Stimulated activated CD8-positive, alpha-beta memory T cell treated with anti-CD3 and anti-CD28 coated beads, Interleukin-7, amount 100 ng/mL, for 4 hours (primary cell): ENCODE measurements at places on chromosomes 13 and 19.
A peak's percentile ranks its signal among the peaks of the same experiment; 100 is the strongest.

DNA sequence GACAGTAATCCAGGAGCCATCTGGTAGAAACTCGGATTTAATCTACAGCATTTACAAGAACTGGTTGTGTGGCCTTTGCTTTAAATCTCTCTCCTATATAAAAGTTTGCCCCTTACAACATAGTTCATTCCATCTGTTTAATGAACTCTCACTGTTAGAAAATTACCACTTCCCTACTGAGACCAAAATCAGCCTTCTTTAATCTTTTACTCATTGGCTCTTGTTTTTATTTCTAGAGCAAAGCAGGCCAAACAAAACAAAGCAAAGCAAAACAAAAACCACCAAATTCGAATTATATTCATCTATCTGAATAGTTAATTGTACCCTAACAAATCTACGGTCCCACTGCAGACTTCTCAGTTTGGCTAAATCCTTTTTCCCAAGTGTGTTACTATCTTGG, 127.0 kb downstream of the UGGT2 start:
- DNase-seq: no peak

- DNase-seq: peak; percentile 52
Observed at GRCh38 chr19:12723641-12724426, at the start of gene TNPO2. Gene TNPO2 (minus strand): TSS chr19:12723932. CDS start chr19:12720977, 2,955 bp downstream.

GRCh38 chr13:50244713-50245574, 229.7 kb downstream of the KCNRG start:
- DNase-seq: peak; percentile 19

- DNase-seq: no peak
Observed at GRCh38 chr13:63425131-63425530, 2009.5 kb upstream of the PCDH20 start.

- DNase-seq: no peak
Observed at GRCh38 chr19:52190487-52191293, 838 bp downstream of the PPP2R1A start.

DNA sequence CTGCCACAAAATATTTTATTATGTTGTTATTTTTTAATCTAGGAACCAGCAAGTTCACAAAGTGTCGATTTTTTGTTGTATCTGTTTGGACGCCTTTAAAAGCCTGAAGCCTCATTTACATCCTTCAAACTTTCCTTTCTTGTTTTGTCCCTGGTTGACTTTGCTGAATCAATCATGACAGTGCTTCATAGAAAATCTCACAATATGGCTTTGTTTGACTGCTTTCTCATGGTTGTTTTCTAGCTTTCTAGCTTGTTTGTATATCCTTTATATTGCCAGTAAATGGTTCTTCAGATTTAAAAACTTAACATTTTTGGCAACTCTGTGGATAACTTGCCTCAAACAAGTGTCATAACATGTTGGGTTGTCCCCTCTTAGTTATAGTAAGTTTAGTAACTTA, 84.1 kb upstream of the ATXN8OS start:
- no peak for DNase-seq

- no peak for DNase-seq
Observed at GRCh38 chr19:11268783-11269267, 6.5 kb upstream of the DOCK6 start.

GRCh38 chr13:97397267-97397666, 36.7 kb upstream of the RAP2A start:
- DNase-seq: no peak

- DNase-seq: no peak
Observed at GRCh38 chr19:50158577-50158976, 4.5 kb downstream of the IZUMO2 start.

- no peak for DNase-seq
Observed at GRCh38 chr19:50174100-50174793, 11.2 kb upstream of the IZUMO2 start.

DNA sequence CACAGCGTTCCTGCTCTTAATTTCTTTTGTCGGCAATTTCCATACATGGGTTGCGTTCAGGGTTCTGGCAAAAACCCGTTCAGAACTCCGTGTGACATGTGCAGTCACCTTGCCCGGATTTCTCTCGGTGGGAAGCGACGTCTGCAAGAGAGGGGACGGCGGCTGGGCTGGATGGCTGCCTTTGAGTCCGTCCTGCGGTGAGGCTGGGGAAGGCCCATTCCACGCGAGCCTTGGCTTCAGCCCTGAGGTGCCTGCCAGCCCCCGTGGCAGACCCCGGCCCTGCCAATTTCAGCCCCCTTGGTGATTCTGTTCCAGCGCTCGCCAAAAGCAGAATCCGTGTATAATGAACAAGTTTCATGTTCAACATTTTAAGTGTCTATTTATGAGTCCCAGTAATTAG, 72.6 kb upstream of the TSHZ3 start:
- no peak for DNase-seq

DNA sequence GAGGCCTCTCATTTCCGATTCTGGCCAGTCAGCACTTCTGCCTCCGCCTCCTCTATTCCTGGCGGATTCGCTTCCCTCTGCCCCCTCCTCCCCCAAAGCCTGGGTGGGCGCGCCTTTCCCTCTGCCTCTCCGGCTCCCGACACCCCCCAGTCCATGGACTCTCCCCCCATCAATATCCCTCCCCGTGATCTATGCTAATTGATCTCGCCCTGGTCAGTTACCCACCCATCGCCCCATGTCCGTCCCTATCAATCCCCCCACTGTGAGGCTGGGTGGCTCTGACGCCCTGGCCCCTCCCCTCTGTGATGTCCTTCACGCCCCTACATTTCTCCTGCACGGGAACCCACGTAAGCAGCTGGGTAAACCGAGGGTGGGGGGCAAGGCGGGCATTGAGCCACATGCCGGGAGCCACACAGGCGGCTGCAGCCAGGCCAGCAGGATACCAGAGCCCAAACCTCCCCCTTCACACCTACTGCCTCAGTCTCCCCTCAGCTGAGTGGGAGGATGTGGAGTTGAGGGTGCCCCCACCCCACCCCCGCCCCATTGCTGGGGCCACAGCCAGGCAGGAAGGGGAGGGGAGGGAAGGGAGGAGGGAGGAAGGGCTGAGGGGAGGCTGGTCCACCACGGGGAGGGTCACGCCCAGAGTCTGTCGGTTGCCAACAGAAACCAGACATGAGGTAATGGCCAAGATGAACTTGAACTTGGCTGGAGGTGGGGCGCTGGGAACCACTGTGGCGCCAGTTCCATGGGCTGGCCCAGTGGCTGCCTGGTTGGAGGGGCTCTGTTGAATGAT, 21.0 kb downstream of the SMIM24 start:
- no peak for DNase-seq

DNA sequence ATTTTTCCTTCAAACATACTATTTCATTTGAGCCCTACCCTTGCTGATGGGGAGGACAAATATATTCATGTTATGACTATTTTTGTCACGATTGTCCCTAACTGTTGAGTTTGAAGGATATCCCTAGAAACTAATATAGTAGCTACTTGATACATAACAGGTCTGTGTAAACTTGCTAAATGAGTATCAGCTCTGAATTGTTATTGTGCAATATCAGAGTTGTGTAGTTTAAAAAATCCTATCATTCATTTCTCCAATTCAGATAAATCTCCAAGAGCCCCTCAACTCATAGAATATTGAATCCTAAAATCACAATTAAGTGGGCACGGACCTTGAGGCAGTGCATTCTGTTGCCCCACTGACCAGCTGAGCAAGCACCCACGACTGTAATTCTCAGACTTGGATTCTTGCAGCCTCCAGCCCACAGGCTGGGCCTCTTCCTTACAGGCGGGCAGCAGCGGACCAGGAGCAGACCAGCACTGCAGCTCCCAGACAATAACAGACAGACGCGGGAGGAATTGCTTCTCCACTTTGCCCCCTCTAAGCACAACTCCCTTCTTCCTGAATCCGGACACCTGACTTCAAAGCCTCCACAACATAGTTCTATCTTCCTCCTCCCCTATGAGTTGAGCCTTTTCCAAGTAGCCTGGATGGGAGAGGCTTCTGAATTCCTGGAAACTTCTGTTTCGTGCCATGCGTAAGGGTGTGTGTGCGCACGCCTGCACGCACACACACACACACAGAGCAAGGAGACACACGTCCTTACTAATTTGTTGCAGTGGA, 337.6 kb upstream of the ARGLU1 start:
- no peak for DNase-seq

DNA sequence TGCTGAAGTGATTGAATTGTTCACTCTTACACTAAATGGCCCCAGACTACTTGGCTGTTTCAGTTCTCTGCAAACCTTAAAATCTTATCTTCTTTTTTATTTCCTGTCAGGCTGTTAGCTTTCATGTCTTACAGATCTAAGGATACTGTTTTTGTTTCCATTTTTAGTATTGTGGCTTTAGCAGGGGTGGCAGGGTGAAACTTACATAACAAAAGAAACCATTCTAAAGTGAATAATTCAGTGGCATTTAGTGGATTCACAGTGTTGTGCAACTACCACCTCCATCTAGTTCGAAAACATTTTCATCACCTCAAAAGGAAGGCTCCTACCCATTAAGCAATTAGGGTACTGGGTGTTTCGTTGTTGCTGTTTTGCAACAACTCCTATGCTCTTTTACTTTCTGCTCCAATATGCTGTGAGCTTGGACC, 19.8 kb downstream of the TMEM272 start:
- DNase-seq: no peak

DNA sequence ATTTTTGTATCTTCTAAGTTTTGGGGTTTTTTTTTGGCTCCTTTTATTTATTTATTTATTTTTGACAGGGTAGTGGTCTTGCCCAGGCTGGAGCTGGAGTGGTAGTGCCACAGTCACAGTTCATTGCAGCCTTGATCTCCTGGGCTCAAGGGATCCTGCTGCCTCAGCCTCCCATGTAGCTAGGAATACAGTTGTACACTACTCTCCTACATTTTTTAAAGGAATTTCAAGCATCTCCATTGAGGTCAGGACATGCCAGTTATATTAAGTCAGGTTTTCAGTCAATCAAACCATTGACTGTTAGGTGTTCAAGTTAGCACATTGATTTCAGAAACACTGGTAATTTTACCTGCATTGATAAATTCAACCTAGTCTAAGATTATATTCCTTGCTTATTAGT, 480.5 kb upstream of the SPRY2 start:
- DNase-seq: no peak

GRCh38 chr13:50529154-50529882, 314.2 kb downstream of the DLEU7 start:
- no peak for DNase-seq

DNA sequence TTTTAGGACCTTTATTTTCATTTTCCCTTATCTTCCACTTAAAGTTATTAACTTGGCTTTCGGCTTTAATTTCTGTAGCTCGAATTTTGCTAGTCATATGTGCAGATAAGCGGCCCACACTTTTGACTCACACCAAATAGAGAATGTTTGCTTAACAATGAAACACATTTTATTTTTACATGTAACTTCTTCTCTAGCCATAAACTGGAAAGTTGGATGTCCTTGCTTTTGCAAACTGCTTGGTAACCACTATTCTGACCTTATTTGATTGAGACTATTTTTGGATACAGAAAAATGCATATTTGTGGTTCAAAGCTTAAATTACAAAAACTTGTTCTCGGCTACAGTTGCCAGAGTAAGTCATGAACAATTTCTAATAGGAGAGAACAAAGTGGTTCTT, 600.0 kb downstream of the KCTD12 start:
- no peak for DNase-seq

GRCh38 chr13:25963674-25964073, 88.1 kb downstream of the SHISA2 start:
- DNase-seq: no peak

- no peak for DNase-seq
Observed at GRCh38 chr19:14979476-14980255, at the start of gene SLC1A6. Gene SLC1A6 (minus strand): TSS chr19:14979864. CDS start chr19:14972910, 6,954 bp downstream.

DNA sequence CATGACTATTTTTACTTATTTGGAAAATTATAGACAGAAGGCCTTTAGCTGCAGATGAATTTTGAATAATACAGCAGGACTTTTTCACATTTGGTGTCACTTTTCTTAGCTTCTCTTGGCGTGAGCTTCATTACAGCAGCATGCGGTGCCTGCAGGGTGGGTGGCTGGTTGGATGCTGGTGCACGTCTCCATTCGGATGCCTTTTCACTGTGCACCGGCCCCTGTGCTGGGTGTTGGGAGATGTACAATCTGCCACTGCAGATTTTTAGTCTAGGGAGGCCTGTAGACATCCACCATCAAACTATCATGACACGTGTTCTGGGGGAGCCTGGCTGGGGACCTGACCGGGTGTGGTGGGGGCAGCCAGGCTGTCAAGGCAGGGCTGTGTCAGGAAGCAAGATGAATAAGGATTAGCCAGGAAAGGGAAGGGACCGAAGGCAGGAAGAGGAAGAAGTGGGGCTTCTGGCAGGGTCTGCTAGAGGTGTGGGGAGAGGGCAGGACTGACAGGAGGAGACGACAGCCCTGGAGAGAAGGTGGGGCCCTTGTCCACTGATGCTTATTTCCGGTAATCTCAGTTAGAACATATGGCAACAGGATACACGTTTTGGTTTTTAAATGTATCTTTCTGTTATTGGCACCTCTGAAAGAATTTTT, 88.8 kb downstream of the ARHGEF7 start:
- DNase-seq: no peak

- DNase-seq: peak; percentile 82
Observed at GRCh38 chr13:79481685-79482052, 714 bp downstream of the NDFIP2 start.

DNA sequence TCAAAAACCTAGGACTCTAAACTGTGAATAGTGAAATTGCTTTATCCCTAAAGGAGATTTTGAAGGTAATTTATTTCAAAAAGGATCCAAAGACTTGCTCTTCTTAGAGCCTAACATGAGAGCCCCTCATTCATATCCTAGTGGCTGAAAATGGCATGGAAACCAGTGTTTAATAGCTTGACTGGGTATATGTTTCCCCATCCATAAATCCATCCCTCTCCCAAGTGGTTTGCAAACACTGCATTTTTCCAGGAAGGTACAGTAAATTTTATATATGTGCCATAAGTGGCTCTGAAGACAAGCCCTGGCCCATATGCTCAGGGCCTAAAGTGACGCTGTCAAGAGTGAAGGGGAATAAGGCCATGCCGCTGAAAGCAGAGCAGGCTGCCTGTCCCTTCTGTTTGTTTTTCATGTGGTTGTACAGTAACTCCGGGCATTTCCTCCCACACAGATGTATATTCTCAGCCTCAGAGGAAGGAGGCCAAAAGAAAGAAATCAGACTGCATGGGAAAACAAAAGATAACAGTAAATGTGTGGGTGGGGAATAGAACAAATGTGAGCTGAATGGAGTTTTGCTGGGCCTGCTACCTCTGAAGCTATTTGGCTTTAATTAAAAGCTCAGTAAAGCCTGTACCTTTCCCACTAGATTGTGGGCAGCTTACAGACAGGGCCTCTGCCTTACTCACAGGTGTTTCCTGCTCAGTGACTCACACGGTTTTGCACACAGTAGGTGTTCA, 181.9 kb downstream of the PCDH9 start:
- no peak for DNase-seq

GRCh38 chr19:46787331-46788261, 798 bp downstream of the SLC1A5 start:
- peak; percentile 25 for DNase-seq

DNA sequence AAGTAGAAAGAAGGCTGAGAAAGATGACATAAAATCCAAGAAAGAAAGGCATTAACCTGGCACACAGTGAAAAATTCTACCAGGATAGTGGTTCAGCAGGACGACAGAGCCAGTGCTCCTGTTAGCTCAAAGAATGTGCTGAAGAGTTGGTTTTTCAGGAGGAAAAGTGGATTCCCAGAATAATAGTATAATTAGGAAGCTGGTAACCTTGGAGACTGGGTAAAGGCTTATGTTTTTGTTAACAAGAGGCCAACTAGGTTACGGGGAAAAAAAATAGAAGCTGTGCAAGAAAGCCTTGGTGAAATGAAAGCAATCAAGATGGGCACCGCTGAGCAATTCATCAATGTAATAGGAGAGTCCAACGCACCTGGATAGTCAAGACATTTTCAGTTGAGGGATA, 54.7 kb downstream of the SLC15A1 start:
- no peak for DNase-seq
